Sciatic nerve (tissue), 2 donors: ENCODE measurements at places on chromosomes 4 and X. TPM values are rescaled to one million over a fixed set of nuclear protein-coding genes. Genes with fewer than 3 reads are reported as not detected.
A peak's percentile ranks its signal among the peaks of the same experiment; 100 is the strongest.

DNA sequence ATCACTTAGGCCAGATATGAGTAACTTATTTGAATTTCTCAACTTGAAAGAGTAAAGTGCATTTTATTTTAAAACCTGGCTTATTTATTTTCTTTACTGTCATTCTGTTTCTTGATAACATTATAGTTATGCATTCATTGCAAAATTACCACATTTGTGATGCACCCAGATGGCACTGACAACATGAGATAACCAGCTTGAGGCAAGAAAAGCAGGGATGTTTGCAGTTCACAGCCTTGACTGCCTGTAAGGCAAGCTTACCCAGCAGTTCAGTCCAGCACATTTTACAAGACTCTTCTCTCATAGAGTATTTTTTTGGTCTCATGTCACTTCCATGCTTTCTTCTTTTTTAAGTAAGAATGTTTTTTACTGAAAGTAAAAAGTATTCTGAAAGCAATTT is 25.3 kb upstream of the EPGN start:
- no peak for DNase-seq

GRCh38 chr4:89006307-89006706 is 50.7 kb downstream of the FAM13A start:
- no peak for DNase-seq

DNA sequence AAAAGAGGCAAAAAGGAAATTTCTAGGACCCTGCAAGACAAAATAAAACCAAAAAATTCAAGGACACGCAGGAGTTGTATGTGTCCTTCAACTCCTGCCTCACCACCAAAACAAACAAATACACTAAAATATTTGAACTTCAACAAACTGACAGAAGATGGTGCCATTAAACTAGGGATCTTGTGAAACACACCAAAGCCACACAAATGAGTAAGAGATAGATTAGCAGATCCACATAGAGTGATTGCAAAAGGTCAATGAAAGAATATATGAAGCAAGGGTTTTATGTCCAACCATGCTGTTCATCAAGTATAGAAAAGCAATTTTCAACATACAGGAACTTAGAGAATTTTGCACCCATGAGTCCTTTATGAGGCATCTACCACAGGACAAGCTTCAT is 40.1 kb upstream of the SCML1 start:
- no peak for DNase-seq

GRCh38 chr4:6354626-6355025 is 85.0 kb downstream of the WFS1 start:
- no peak for DNase-seq

- no peak for DNase-seq
Observed at GRCh38 chr4:5979981-5980380, 38.2 kb downstream of the C4orf50 start.

GRCh38 chr4:10168151-10168550 is 51.6 kb upstream of the WDR1 start:
- DNase-seq, result no peak

USP17L26 gene
- total RNA-seq, result not detected

DNA sequence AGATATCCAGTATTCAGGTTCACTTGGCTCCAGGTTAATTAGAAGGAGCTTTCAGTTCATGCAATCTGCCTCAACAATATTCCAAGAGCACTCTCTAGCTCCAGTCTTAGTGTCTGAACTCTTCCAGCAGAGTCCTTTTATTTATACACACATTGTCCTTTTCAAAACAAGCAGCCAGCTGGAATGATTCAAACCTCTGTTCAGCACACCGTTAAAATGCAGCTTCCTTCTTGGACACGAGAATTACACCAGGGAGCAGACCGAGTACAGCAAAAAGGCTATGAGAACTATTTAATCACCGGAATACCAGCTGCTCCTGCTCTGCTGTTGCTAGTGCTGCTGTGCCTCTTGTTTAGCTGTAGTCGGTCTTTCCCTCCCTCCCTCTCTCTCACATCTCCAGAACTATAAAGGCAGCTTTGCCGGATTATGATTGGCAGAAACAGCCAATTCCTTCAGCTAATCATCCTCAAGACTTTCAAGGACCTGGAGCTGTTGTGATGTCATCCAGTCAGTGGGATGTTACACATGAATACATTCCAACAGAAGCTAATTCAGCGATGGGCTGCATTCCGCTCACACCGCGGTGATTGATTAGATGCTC is at the start of gene NDST4:
TSS of gene NDST4 (minus strand) at position 115 of the 601 bp plus-strand sequence. CDS start 36,584 bp downstream, outside the sequence.
- DNase-seq, result no peak

GRCh38 chr4:2785613-2786012 is 7.3 kb upstream of the SH3BP2 start:
- peak; percentile 27 for DNase-seq
